CD4-positive, alpha-beta memory T cell (primary cell): ENCODE measurements at places on chromosomes 12 and 14. TPM values are rescaled to one million over a fixed set of nuclear protein-coding genes. Genes with fewer than 3 reads are reported as not detected.

AKAP5 gene
- polyA plus RNA-seq = 0.11 TPM

SOAT2 gene
- polyA plus RNA-seq = 0.85 TPM

DEGS2 gene
- polyA plus RNA-seq = 0.81 TPM

ADAM21 gene
- polyA plus RNA-seq = 0.10 TPM

ARID2 gene
- polyA plus RNA-seq = 12.7 TPM

TEX22 gene
- polyA plus RNA-seq = not detected

BCL7A gene
- 2.5 TPM for polyA plus RNA-seq

TIGAR gene
- 2.7 TPM for polyA plus RNA-seq

CNOT2 gene
- 93.5 TPM for polyA plus RNA-seq
